ENCODE measurements at places on chromosomes 2 and 18.

- H3K27ac ChIP-seq = no peak overlapping the region
- H3K4me1 ChIP-seq = peaks cover 10% of the 10 kb centered on the region
- H3K36me3 ChIP-seq = no peaks in the 10 kb centered on the region
- DNase-seq = no peak
Observed at GRCh38 chr2:196640031-196640548, 575 bp downstream of the CCDC150 start.

DNA sequence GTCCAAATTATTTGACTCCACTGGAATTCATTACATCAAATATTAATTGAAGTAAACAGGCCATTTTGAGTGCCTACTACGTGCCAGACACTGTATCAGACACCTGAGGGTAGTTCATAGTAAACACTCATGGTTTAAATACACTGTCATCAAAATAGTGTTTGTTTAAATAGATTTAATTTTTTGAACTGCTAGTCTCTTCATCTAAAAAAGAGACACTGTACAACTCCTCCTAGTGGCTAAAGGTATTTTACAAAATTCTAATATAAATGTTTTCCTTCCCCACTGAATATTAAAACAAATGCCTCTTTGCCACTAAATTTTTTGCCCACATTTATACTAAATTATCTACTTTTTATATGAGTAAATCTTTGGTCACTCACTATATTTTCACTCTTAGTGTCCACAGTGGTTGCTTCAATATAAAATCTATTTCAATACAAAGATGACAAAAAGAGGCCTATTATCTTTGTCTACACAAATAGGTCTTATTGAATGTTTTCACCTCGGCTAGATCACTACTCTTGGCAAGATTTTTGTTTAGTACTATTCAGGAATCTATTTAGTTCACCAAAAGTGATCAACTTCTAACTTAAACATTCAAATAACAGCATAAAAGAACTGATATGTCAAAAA lies 122.1 kb downstream of the TMEM247 start:
- no peak for DNase-seq
- H3K27ac ChIP-seq = no peak overlapping the region
- no peaks in the 10 kb centered on the region for H3K36me3 ChIP-seq
- H3K27me3 ChIP-seq = no peaks in the 10 kb centered on the region

DNA sequence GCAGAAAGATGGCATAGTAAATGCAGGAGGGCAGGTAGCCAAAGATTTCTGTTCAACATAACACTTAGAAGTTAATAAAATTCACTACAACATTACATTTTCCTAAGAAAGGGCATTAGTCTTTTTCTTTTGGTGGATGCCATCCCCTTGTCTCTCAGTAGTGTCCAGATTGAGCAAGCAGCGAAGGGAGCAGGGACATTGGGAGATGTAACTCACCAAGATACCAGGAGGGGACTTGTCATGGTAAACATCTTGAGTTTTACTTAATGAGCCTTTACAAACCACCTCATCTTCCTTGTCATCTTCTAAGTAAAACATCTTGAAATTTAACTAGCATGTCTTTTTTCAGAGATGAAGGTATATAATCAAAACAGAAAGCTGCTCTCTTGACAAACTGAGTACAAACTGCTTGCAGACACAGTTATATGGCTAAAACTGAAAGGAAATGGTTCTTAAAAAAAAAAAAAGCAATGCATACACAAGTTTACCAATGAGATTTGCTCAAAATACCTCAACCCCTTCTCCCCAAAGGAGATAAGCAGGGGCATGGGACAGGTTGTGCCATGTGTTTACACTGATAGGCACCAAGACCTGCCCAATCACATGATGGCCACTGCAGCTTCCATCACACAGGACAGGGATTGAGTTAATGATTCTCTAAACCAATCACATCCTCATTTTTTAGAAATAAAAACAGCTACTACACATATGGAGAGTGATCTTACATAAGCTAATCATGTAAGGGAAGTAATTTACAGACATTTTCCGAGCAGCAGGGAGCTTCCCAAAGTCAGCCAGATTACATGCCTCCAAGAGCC lies 30.3 kb downstream of the LPIN2 start:
- H3K36me3 ChIP-seq = no peaks in the 10 kb centered on the region
- peak overlapping the region; percentile 86 for H3K27ac ChIP-seq
- no peaks in the 10 kb centered on the region for H3K27me3 ChIP-seq
- H3K4me1 ChIP-seq = peaks cover 57% of the 10 kb centered on the region

- no peak overlapping the region for H3K4me3 ChIP-seq
- DNase-seq = no peak
- no peak overlapping the region for H3K27ac ChIP-seq
- no peaks in the 10 kb centered on the region for H3K27me3 ChIP-seq
Observed at GRCh38 chr2:229738024-229738625, 23.8 kb upstream of the DNER start.

DNA sequence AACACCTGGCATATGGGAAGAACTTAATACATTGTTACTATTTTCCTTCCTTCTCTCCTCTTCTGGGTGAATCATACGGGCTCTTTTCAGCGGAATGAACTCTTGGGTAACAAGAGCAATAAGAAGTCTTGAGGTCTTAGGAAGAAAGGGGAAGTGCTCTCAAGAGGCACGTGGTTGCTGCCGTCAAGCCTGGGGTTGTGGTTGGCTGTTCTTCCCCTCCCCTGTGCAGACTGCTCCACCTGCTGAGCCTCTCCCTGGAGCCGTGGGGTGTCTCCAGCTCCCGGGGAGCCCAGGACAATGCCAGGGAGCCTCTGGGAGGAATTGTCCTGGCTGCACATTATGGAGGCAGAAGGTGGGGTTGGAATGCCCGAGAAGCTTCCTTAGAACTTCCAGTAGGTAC lies 19.4 kb downstream of the TOGARAM2 start:
- H3K27me3 ChIP-seq = no peaks in the 10 kb centered on the region
- no peaks in the 10 kb centered on the region for H3K4me1 ChIP-seq
- H3K27ac ChIP-seq = peak overlapping the region; percentile 83
- no peak for DNase-seq
- no peak overlapping the region for H3K4me3 ChIP-seq

GRCh38 chr2:238423561-238424312 lies 3.0 kb upstream of the ASB1 start:
- H3K4me1 ChIP-seq = peaks cover 10% of the 10 kb centered on the region
- H3K27me3 ChIP-seq = no peaks in the 10 kb centered on the region
- H3K36me3 ChIP-seq = no peaks in the 10 kb centered on the region
- no peak overlapping the region for H3K4me3 ChIP-seq
- DNase-seq = no peak
- H3K27ac ChIP-seq = no peak overlapping the region

DNA sequence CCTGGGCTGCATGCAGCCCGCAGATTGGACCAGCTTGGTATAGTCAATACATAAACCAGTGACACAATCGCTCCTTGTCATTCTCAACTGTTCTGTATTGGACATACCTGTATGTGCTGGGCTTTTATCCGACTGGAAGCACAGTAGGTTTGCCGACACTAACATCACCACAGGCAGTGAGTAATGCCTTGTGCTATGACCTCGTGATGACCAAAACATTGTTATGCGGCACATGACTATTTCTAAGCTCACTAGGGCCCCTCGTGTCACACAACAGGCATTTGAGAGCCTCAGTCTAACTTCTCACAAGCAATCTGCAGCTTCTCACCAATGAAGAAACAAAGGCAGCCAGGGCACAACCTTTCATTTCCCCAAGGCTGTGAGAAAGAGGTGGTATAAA lies 320.8 kb downstream of the AFF3 start:
- H3K4me3 ChIP-seq = no peak overlapping the region
- no peak for DNase-seq
- no peak overlapping the region for H3K27ac ChIP-seq
- peaks cover under 1% of the 10 kb centered on the region for H3K4me1 ChIP-seq
- H3K36me3 ChIP-seq = no peaks in the 10 kb centered on the region

- no peaks in the 10 kb centered on the region for H3K36me3 ChIP-seq
- no peak overlapping the region for H3K27ac ChIP-seq
- H3K27me3 ChIP-seq = no peaks in the 10 kb centered on the region
Observed at GRCh38 chr2:83705146-83705545, 753.9 kb downstream of the SUCLG1 start.

- H3K27ac ChIP-seq = no peak overlapping the region
- H3K27me3 ChIP-seq = no peaks in the 10 kb centered on the region
- no peak for DNase-seq
- H3K36me3 ChIP-seq = no peaks in the 10 kb centered on the region
Observed at GRCh38 chr2:225083276-225083675, 41.0 kb upstream of the DOCK10 start.

DNA sequence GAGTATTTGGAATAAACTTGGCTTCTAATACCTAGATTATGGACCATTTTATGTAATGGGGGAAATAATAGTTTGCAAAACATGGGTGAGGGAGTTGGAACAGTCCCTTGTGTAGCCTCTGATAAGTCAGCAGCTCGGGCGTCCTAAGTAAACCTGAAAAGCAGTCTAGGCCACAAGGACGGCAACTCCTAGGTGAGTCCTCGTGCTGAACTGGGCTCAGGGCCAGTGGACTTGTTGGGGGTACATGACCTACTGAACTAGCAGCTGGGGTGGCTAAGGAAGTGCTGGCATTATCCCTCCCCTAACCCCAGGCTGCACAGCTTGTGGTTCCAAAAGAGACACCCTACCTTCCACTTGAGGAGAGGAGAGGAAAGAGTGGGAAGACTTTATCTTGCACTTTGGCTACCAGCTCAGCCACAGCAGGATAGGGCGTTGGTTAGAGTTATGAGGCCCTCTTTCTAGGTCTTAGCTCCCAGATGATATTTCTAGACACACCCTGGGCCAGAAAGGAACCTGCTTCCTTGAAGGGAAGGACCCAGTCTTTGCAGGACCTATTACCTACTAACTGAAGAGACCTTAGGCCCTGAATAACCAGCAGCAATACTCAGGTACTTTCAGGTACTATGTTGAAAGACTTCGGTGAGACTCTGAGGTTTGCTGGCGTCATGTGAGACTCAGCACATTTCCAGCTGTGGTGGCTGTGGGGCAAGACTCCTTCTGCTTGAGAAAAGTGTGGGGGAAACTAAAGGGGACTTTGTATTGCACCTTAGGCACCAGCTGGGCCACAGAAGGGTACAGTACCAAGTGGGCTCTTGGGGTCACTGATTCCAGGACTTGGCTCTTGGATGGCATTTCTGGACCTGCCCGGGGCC lies 71.0 kb downstream of the AQP4 start:
- H3K4me1 ChIP-seq = no peaks in the 10 kb centered on the region
- no peaks in the 10 kb centered on the region for H3K36me3 ChIP-seq
- no peaks in the 10 kb centered on the region for H3K27me3 ChIP-seq
- H3K4me3 ChIP-seq = no peak overlapping the region

- no peak for DNase-seq
- H3K27ac ChIP-seq = no peak overlapping the region
- peaks cover 8% of the 10 kb centered on the region for H3K36me3 ChIP-seq
- no peaks in the 10 kb centered on the region for H3K27me3 ChIP-seq
- no peak overlapping the region for H3K4me3 ChIP-seq
- H3K4me1 ChIP-seq = no peaks in the 10 kb centered on the region
Observed at GRCh38 chr2:135936524-135936923, 48.9 kb downstream of the DARS1 start.

GRCh38 chr2:235270956-235271355 lies 222.9 kb upstream of the AGAP1 start:
- no peaks in the 10 kb centered on the region for H3K27me3 ChIP-seq
- DNase-seq = no peak
- H3K27ac ChIP-seq = no peak overlapping the region
- no peaks in the 10 kb centered on the region for H3K36me3 ChIP-seq
- H3K4me3 ChIP-seq = no peak overlapping the region

- H3K4me3 ChIP-seq = no peak overlapping the region
- no peak overlapping the region for H3K27ac ChIP-seq
- H3K27me3 ChIP-seq = no peaks in the 10 kb centered on the region
- H3K36me3 ChIP-seq = no peaks in the 10 kb centered on the region
Observed at GRCh38 chr18:55206927-55207326, 247.7 kb upstream of the CCDC68 start.

DNA sequence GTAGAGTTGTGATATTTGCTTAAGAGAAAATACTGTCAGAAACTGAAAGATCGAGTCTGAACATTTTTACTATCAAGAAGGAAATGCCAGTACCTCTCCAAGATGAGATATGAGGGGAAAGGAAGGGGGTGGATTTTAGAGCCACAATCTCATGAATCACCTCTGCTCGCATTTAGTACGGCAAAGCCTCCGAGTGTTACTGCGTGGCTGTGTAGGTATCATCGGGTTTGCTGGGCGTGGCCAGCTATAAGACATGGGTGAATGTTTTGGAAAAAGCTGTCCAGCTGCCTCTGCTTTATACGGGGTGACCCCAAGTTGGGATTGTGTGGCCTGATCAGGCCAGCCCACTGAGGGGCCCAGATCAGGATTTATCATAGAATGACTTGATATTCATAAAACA lies 826.4 kb downstream of the SOCS6 start:
- no peak overlapping the region for H3K27ac ChIP-seq
- no peak overlapping the region for H3K4me3 ChIP-seq
- no peak for DNase-seq
- H3K36me3 ChIP-seq = no peaks in the 10 kb centered on the region
- no peaks in the 10 kb centered on the region for H3K4me1 ChIP-seq

GRCh38 chr2:143356336-143356735 lies 227.1 kb downstream of the ARHGAP15 start:
- no peak overlapping the region for H3K4me3 ChIP-seq
- H3K36me3 ChIP-seq = no peaks in the 10 kb centered on the region
- DNase-seq = no peak
- no peaks in the 10 kb centered on the region for H3K27me3 ChIP-seq
- H3K4me1 ChIP-seq = no peaks in the 10 kb centered on the region
- H3K27ac ChIP-seq = no peak overlapping the region

GRCh38 chr2:232132181-232132580 lies 170.7 kb downstream of the DIS3L2 start:
- no peaks in the 10 kb centered on the region for H3K27me3 ChIP-seq
- H3K4me1 ChIP-seq = no peaks in the 10 kb centered on the region
- H3K36me3 ChIP-seq = no peaks in the 10 kb centered on the region
- no peak overlapping the region for H3K4me3 ChIP-seq

DNA sequence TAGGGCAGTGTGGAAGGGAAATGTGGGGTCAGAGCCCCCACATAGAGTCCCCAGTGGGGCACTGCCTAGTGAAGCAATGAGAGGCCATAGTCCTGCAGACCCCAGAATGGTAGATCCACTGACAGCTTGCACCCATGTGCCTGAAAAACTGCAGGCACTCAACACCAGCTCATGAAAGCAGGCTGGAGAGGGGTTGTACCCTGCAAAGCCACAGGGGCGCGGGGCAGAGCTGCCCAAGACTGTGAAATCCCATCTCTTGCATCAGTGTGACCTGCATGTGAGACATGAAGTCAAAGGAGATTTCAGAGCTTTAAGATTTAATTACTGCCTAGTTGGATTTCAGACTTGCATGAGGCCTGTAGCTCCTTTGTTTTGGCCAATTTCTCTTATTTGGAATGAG lies 224.0 kb downstream of the TXNL1 start:
- no peak overlapping the region for H3K27ac ChIP-seq
- no peaks in the 10 kb centered on the region for H3K27me3 ChIP-seq
- no peak overlapping the region for H3K4me3 ChIP-seq
- no peak for DNase-seq

Data from left lung (tissue), 14 donors.